ENCODE measurements at places on chromosomes 12 and 14.
A peak's percentile ranks its signal among the peaks of the same experiment; 100 is the strongest.

DNA sequence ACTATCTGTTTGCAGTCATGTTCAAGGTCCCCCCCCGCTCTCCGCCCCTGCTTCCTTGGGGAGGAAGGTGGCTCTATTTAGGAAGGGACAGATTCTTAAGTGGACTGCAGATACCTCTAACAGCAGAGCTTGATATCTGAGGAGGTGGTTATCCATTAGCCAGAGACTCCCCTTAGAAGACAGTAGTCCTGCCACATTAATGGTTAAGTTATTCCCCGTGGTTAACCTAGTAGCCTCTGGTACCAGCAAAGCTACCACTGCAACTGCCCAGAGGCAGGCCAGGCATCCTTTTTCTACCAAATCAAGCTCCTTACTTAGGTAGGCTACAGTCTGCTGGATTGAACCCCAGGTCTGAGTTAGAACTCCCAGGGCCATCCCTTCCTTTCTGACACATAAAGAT, 162.1 kb upstream of the AVPR1A start:
- DNase-seq: no peak

DNA sequence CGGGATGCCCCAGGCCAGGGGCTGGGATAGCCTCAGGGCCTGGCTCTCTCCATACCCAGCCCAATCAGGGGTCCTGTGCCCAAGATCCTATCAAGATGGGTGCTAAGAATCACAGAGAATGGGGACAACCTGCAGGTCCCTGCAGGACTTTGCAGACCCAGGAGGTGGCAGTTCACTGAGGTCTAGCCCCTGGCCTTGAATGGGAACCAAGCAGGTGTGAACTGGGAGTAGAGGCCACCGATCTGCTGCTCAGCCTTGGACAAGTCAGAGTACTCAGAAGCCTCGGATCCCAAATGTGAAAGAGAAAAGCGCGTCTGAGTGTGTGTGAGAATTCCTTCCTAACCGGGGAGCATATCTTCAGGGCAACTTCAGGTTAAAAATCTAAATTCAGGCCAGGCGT, 76.2 kb downstream of the ARL6IP4 start:
- no peak for DNase-seq

DNA sequence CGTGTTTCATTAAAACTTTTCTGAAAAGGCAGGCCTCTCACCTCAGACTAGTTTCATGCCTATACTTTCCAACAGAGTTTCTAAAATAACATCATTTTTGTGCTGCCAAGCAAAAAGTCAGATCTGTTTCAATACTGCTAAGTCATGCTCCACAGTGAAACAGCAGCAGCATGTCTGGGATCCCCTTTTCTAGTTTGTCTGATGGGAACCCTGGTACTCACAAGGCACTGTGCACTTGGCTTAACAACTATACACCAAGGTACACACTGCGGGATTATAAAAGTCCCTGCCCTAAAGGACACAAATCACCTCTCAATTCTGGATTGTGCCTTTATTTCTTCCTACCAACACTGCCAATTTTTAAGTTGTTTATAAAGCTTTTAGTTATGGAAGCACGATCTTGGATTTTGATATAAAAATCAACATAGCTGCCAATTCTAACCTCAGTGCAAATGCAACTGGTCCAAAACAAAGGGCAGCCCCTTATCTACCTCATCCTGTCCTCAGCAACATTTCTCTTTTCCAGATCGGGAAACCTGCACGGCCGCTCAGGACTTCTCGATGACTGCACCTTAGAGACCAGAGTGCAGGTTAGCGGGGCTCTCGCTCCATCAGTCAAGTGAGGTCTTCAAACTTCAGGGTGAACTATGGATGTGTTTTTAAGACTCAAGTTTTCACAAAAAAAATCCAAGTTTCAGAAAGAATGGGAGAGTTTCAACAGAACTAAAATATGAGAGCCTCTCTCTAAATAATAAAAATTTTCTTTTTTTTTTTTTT, 1.7 kb upstream of the EIF5 start:
- no peak for DNase-seq

- no peak for DNase-seq
Measured at GRCh38 chr14:24674204-24674970, 40.4 kb upstream of the GZMB start.

GRCh38 chr12:12560587-12561370, 1.9 kb downstream of the DUSP16 start:
- DNase-seq: no peak

DNA sequence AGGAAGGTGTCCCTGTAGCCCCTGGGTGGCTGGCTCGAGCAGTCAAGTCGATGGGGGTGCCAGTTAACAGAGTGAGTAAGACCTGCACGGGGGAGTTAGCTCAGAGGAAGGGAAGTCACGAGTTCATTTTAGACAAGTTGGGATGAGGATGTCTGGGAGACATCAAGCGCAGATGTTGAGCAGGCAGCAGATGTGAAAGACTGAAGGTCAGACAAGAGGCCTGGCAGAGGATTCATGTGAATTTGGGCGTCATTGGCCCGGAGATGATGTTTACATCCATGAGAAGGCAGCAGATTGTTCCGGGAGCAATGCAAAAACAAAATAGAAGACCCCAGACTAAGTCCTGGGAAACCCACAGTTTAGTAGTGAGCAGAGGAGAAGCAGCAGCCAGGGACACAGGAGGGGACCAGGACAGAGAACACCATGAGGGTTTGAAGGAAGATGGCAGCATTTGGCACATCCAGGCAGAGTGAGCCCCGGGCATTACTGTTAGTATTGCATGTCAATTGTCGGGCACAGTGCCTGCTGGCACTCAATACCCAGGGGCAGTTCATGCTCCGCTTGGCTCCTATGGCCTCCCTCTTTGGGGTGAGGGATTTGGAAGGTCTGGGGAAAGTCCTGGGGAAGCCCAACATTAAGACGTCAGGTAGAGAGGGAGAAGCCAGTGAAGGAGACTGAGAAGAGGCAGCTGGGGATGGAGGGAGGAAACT, 15.1 kb downstream of the LTBP2 start:
- no peak for DNase-seq

DNA sequence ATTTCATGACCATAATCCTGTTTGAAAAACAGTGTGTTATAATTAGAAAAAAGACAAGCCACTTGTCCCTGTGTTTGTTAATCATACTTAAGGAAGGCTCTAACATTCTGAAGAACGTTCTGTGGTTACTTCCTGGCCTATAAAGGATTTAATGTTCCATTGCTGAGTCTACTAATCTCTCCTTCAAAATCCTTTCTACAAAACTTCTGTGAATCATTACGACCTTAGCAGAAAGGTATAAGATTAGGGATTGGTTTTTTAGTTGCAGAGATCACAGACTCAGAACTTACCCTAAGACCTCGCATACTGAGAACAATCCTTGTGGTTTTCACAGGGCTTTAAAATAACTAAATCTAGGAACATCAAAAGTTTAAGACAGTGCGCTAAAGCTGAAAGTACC, 48.3 kb downstream of the TMCC3 start:
- DNase-seq: no peak

DNA sequence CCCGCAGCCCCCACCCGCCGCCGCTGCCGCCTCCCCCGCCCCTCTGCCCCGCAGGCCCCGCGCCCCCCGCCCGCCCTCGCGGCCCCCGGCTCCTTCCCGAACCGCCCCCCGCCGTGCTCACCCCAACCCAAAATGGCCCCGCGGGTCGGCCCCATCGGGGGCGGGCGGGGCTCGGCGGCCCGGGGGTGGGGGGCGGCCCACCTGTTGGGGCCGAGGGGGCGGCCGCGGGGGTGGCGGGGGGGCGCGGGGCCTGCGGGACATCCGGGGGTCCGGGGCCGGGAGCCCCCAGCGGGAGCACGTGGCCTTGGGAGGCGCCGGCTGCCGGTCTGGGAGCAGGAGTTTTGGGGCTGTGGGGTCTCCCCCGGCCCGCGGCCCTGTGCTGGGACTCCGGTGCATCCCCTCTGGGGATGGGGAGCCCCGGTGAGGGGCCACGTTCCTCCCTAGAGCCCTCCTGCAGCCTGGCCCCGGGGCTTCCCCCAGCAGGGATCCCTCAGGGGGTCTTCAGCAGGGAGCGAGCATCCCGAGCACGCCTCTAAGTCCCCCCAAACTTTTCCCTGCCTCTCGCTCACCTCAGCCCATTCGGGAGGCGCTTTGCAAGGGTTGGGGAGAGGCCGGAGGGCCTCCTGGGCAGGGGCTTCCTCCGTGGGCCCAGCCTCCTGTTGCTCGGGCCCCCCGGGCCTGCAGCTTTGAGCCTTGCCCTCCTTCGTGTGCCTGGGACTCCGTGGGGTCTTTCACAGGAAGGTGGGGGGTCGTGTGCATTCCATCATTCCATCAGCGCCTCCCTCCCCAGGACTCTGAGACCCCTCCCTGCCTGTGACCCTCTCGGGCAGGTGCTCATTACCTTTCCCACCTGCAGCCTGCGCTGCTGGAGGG, 710 bp downstream of the MTA1 start:
- DNase-seq: no peak

DNA sequence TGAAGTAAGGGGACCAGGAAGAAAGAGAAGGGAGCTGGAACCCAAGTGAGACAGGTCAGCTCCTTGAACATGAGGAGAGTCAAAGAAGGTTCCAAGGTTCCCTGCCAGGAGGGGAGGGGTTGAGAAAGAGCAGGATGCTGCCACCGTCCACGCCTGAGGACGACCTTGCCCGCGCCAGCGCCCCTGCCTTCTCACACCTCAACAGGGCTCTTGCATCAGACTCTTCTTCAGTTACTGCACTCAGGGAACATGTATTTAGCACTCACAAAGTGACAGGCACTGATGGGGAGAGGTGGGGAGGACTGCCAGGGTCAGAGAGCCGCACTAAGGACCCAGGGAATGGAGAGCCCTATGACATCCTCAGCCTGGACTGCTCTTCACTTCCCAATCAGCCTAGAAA, 102.1 kb upstream of the NUDT4 start:
- DNase-seq: no peak

- DNase-seq: no peak
Measured at GRCh38 chr12:124995200-124995961, 1.9 kb downstream of the BRI3BP start.

- no peak for DNase-seq
Measured at GRCh38 chr12:53042607-53043454, 7.0 kb upstream of the TNS2 start.

GRCh38 chr12:86257134-86257533, 943 bp upstream of the MGAT4C start:
- DNase-seq: peak; percentile 33

- no peak for DNase-seq
Measured at GRCh38 chr12:109765446-109765810, 51.8 kb downstream of the FAM222A start.

DNA sequence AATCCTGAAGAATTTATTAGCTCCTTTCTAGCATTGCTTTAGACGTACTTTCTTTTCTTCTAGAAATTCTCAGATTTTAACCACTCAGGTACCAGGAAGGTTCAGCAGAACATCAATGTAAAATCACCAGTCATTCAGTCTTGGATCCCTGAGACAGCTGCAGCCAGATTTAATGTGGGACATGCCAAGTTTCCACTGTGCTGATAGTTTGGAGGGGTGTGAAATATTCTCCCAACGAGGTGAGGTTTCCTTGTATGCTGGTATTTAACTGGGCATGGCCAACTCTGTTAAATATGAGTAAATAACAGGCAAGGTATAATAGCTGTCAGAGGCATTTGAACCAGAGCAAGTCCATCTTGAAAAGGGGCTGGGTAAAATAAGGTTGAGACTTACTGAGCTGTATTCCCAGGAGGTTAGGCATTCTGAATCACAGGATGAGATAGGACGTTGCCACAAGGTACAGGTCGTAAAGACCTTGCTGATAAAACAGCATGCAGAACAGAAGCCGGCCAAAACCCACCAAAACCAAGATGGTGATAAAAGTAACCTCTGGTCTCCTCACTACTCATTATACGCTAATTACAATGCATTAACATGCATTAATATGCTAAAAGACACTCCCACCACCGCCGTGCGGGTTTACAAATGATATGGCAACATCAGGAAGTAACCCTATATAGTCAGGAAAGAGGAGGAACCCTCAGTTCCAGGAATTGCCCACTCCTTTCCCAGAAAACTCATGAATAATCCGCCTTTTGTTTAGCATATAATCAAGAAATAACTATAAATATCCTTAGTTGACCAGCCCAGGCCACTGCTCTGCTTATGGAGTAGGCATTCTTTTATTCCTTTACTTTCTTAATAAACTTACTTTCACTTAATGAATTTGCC, 75.2 kb upstream of the RASSF8 start:
- DNase-seq: no peak
